Myocyte (in vitro differentiated cells): ENCODE measurements at places on chromosomes 16 and 17. TPM values are rescaled to one million over a fixed set of nuclear protein-coding genes. Genes with fewer than 3 reads are reported as not detected.
A peak's percentile ranks its signal among the peaks of the same experiment; 100 is the strongest.

Gene CDYL2
- total RNA-seq, result 0.37 and 1.4 TPM in 2 replicates

Gene SCARF1
- 0.05 and 0.19 TPM in 2 replicates for total RNA-seq

Gene NACA2
- not detected in 2 replicates for total RNA-seq

DNA sequence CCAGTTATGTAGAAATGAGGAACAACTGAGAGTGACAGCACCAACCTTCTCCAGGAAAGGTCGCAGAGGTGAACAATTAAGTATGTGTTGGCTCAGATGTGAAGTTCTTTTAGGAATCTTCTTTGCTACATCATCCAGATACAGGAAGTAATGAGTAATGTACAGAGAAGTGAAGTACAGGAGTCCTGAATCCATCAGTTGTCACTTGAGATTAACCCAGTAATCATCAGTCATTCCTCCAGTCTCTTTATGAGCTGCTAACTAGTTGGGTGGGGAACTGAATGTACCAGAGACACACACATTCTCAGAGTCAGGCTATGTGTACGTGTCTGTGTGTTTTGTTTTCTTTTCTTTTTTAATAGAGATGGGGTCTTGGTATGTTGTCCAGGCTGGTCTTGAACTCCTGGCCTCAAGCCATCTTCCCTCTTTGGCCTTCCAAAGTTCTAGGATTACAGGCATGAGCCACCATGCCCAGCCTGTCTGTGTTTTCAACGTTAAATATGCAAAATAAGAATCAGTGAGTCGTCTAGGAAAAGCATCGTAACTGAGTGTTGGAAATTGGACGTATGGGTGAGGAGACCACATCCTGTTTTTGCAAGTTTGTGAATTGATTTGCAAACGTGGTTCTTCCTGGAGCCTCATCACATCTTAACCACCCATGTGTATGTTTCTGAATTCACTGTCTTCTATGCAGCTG is 19.9 kb downstream of the ZNF200 start:
- DNase-seq, result no peak

- peak; percentile 51 for DNase-seq
Observed at GRCh38 chr17:78325076-78325687, 34.7 kb downstream of the SOCS3 start.

DNA sequence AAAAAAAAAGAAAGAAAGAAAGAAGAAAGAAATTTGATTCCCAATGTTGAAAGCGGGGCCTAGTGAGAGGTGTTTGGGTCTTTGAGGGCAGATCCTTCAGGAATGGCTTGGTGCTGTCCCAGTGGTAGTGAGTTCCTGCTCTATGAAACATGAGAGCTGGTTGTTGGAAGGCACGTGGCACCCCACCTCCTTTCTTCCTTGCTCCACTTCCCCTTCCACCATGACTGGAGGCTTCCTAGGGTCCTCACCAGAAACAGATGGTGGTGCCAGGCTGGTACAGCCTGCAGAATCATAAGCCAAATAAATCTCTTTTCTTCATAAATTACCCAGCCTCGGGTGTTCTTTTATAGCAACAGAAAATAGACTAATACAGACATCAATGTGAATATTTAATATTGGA is 147.3 kb upstream of the KCNJ18 start:
- no peak for DNase-seq

GRCh38 chr17:66829386-66829864 is 5.5 kb upstream of the CACNG5 start:
- peak; percentile 76 for DNase-seq

GRCh38 chr16:10981697-10982216 is 37.4 kb downstream of the CLEC16A start:
- no peak for DNase-seq

DNA sequence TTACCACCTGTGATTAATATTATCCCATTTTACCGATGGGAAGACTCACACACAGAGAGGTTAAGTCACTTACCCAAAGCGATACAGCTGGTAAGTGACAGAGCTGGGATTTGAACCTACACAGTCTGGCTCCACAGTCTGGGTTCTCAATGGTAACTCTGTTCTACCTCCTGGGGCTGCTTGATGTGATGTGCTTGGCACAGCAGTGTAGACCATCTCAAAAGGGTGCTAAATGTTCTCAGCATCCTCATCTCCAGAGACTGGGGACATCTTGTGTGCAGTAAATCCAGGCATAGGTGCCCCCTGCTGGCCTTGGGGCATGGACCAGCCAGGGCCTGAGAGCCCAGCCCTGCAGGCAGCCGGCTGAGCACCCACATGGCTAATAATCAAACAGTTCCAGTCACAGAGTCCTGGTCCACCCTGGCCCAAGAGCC is 15.4 kb upstream of the KATNB1 start:
- peak; percentile 65 for DNase-seq

DNA sequence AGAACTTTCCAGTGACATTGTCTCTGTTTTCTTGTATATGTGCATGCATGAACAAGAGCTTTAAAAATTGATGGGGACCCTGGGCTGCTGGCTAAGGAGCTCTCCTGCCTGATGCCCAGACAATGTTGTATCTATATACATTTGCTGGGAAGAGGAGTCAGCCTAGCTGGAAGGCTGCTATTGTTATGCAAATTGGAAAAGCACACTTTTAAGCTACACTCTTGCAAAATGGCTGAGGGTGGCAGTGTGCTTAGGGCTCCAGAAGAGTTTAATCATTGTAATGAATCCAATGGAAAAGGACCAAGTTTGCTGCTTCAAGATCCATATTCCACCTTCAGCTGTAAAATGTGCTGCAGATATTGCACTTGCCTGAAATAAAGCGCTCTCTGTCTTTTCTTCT is 171.8 kb downstream of the PRKCA start:
- DNase-seq, result no peak

DNA sequence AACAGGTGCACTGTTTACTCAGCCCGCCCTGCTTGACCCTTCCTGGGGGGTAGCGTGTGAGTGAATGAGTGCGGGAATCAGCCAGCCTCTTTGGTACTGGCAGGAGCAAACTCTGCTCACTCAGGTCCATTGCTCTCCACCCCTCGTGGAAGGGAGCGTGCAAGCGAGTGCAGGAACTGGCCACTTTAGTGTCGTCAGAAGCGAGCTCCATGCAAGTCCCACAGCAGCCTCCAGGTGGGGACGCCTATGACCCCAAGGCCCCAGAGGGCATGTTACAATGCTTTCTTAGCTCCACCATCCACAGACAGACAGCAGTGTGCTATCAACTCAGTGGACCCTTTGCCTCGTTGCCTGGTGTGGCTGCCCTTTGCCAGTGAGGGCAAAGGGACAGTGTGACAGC is 1025.1 kb upstream of the CDH8 start:
- DNase-seq, result no peak

DNA sequence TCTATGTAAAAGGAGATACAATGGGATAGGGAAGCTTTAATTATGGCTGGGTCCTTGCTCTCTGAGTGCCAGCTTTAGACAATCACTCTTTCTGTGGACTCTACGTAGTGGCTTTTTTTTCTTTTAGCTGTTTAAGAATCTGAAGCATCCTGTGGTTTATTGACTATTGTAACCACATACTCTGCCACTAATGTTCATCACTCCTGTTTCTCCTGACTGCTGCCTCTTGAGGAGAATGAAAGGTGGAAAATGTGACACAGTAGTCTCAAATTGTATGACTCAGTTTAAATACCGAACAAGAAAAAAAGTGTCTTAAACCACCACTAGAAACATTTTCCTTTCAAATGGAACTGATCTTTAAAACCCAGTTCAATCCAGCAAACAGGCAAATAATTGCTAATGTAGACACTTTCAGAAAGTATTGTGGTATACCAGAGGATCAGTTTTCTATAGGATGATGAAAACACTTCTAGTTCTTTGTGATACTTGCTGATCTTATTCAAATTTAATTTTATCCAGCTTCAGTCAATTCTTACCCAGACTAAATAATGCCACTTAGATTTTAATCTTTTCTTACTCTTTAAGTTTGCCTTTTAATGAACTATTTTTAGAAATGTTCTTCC is 302.7 kb upstream of the PMFBP1 start:
- peak; percentile 83 for DNase-seq
